ENCODE measurements at places on chromosomes 3 and 15.

DNA sequence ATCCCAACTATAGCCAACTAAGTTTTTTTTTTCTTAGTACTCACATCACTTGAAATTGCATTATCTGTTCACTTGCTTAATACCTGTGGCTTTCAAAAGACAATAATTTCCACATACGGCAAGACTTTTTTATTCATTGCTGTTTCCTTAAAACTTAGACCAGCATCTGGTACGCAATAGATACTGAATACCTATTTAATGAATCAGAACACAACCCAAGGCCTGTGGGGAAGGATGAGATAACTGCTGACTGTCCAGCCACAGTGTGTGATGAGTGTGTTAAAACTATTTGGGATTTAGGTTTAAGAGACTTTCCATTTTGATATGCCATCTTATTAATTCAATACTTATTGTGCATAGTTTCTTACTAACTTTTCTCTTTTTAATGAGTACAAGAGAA lies 988.7 kb downstream of the NTRK3 start:
- no peak for DNase-seq

- no peak for DNase-seq
Observed at GRCh38 chr15:99344639-99345038, 93.4 kb downstream of the LRRC28 start.

DNA sequence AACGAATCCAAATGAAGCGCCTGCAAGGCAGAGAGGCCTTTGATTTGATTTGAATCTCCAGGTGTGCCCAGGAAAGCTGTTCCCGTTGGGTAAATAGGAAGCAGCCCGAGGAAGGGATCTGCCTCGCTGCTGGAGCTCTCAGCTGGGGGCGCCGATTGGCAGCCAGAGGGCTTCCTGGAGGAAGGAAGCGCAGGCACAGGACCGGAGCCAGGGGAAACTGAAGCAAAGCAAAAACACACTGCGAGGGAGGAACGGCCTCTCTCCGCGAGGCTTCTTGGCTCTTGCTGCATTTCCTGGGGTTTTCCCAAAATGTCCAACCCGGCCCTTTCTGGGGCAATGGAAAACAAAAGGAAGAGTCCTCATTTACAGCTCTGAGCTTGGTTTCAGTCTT lies 80.3 kb downstream of the TMEM266 start:
- DNase-seq = no peak

GRCh38 chr3:189937302-189938127 lies 183.2 kb downstream of the P3H2 start:
- no peak for DNase-seq

DNA sequence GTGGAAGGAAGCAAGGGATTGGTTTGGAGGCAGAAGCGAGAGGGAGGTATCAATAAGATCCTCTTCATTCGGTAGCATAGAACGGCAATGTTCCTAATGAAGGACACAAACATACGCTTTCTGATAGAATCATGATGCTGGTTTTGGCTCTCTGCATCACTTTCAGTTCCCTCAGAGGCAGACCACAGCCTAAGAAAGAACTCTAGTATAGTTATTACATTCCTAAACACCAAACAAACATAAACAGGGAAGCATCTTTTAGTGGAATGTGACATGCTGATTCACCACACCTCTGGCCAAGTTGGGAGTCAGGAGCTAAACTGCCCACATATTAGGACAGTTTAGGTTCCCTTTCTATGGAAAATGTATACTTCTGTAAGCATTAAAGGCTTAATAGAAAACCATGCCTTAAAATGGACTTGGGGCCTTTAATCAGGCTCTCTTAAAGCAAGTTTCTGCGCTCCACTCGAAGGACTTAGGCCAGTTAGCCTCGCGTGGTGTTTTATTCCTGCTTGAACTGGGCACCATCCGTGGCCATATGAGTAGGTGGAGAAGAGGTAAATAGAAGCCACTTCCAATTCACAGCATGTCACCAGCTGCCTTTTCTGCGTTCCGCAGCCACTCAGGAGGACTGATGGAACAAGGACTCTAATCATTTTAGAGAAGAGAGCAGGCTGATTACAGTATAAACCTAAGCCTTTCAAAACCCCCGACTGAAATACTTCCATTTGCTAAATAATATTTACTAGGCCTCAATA lies 53.7 kb downstream of the CD47 start:
- no peak for DNase-seq

DNA sequence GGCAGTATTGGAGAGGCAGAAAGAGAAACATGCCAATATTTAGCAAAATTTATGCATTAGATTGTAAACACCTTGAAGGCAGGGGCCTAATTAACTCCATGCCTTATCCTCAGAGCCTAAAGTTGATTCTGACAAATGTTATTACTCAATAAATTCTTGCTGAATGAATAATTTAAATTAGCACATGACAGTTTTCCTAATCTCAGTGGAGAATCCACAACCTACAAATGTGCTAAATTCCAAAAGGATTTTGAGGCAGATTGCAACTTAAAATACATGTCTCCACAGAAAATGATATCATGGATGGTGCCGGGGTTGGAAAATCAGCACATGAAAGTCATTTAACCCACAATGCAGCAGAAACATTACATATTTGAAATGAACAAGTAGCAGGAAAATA lies 41.1 kb upstream of the NANOGP8 start:
- DNase-seq = no peak

Data from activated naive CD4-positive, alpha-beta T cell treated with anti-CD3 and anti-CD28 coated beads, Interleukin-2, amount 50 U/mL, for 16 hours (primary cell).